ENCODE measurements at places on chromosomes 4 and X. TPM values are rescaled to one million over a fixed set of nuclear protein-coding genes. Genes with fewer than 3 reads are reported as not detected.

GRCh38 chrX:149223854-149224253 lies 281.3 kb downstream of the IDS start:
- DNase-seq, result no peak

DNA sequence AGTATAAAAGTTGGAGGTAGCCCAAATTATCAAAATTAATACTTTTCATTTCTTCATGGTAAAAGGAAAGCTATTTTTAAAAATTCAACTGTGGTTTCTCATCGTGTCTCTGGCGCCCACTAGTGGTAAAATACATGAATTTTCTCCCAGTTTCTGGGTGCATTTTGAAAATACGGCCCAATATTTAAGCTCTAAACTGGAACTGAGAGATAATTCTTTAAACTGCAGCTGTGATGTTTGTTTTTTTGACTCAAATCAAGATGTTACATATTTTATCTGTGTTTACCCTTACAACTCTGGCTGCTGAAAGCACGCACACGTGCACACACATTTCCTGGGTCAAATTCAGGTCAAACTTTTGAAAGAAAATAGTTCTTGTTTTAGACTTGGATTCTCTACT lies 123.9 kb upstream of the ACSL4 start:
- DNase-seq, result no peak

DNA sequence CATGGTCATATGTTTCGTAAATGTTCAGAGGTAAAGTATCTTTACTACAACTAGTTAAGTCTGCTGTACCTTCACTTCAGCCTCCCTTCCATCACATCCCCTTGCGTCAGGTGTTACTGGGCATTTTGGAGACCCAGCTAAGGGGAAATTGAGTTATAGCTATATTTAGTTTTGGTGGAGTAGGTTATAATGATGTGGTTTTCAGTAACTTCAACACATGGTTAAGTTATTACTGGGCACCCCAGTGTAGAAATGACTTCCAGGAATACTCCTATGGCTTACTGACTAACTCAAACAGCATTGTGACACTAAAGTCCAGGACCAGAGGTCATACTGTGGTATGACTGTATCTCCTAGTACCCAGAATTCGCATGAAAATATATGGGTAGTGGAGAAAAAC lies 23.4 kb upstream of the ACSL1 start:
- DNase-seq, result no peak

DNA sequence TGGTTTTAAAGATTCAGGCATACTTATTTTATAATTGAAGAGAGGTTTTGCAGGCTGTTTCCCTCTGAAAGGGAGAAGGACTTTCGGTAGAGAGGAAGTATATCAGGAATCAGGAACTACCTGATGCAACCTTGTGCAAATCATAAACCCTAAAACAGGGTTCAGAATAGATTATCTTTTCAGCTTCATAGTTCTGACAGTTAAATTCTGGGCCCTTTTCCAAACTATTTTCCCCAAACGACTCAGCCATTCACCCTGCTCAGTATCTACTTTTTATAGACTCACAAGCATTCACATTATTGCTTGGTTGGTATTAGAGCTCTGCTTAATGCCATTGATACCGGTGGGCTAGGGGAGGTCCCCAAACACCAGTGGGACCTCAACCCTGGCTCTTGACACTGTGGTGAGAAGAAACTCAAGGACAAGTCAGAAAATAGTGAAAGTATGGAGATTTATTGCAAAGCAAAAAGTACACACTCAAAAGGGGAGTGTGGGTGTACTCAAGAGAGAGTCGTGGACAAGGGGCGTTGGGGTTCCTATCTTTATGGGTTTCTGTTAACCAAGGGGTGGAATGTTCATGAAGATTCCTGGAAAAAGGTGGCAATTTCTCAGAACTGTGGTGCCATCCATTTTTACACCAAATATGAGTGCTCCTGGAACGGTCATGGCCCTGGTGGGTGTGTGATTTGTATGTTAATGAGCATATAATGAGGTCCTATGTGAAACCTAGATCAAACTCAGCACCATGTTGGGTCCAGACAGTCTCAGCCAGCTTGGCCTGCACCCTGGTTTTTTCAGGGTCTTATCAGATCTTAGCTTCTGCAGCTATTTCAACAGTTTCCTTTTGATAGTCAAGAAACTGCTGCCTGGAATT lies 238.3 kb downstream of the DCLK2 start:
- no peak for DNase-seq

DNA sequence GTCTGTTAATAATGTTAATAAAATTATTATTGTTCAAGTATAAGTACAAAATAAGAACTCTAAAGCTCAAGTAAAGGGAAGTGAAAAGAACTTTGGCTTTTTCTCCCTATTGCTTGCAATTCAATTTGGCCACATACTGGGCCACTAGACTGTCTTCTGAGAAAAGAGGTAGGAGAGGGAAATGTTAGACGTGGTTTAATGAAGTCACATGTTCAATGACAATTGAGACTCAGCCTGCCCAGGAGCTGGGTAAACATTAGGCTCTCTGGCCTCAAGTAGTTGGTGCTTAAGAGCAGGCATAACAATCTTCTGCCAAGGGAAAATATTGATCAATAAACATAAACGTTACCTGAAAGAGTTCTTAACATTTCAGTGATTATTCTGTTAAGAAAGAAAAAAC lies 15.1 kb upstream of the PRSS12 start:
- DNase-seq, result no peak

DNA sequence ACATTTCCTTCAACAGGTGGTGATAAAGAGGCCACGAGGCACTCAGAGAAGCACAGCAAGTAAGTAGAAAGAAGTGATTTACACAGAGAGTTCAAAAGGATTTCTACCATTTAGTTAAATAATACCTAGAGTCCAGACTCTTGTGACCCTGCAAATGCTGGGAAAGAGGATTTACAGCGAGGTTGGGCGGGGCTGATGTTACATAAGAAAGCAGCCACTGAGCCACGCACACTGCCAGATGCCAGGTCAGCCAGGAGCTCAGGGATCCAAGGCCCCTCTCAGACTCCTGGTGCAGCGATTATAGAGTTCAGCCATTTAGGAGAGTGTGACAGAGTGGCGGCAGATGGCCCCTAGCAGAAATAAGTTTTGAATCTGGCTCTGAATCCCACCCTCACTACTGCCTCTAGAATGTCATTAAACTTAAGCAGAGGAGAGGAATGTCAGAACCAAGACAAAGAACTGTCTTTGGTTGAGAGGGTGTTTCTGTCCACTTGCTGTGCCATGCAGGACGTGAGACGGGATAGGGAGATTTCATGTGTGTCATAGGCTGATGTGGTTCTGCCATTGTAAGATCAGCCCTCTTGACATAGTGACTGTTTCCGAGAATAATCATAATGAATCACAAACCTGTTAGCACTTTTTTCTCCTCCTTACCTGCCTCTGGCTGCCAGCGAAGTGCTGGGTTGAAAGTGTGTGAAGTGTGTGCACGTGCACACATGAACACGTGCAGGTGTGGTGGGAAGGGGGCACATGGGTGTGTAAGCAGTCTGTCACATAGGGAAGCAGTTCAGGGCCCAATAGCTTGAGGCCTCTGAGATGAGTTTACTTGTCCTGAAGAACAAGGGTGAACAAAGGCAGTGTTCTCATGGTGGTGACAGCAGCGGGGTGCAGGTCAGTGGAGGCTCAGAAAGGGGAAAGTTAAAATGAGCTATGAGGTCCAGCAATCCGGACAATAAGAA lies 50.1 kb downstream of the MFAP3L start:
- DNase-seq, result no peak

- no peak for DNase-seq
Measured at GRCh38 chr4:122666527-122667245, 45.8 kb upstream of the IL21 start.

- no peak for DNase-seq
Measured at GRCh38 chr4:184815046-184815877, 10.5 kb downstream of the ACSL1 start.

GRCh38 chrX:47366041-47366722 lies 4.2 kb upstream of the ZNF157 start:
- DNase-seq, result no peak

GRCh38 chrX:23694606-23695005 lies 27.3 kb downstream of the PRDX4 start:
- DNase-seq, result peak; percentile 2

DNA sequence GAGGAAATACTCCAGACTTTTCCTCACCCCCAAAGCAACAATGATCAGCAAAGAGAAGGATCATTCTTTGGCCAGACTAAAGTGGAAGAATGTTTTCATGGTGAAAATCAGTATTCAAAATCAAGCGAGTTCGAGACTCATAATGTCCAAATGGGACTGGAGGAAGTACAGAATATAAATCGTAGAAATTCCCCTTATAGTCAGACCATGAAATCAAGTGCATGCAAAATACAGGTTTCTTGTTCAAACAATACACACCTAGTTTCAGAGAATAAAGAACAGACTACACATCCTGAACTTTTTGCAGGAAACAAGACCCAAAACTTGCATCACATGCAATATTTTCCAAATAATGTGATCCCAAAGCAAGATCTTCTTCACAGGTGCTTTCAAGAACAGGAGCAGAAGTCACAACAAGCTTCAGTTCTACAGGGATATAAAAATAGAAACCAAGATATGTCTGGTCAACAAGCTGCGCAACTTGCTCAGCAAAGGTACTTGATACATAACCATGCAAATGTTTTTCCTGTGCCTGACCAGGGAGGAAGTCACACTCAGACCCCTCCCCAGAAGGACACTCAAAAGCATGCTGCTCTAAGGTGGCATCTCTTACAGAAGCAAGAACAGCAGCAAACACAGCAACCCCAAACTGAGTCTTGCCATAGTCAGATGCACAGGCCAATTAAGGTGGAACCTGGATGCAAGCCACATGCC lies 89.7 kb downstream of the TET2 start:
- DNase-seq, result no peak

VCX3A gene
- total RNA-seq, result not detected

EFNB1 gene
- 21.7 TPM for total RNA-seq

Measured in thoracic aorta (tissue), 2 donors.